ENCODE measurements at places on chromosomes 13 and 19.
A peak's percentile ranks its signal among the peaks of the same experiment; 100 is the strongest.

GRCh38 chr19:14699641-14700040, 9.8 kb downstream of the ZNF333 start:
- no peak for DNase-seq

- DNase-seq: no peak
These were observed 21.0 kb downstream of the VASP start for GRCh38 chr19:45528149-45528743.

- no peak for DNase-seq
These were observed 5.0 kb downstream of the PLIN5 start for GRCh38 chr19:4529924-4530522.

GRCh38 chr13:105969761-105970160, 565.7 kb downstream of the EFNB2 start:
- DNase-seq: no peak

GRCh38 chr19:16382775-16383543, 58.3 kb downstream of the KLF2 start:
- DNase-seq: no peak

- DNase-seq: no peak
These were observed 24.2 kb downstream of the PPP1R37 start for GRCh38 chr19:45117167-45117594.

DNA sequence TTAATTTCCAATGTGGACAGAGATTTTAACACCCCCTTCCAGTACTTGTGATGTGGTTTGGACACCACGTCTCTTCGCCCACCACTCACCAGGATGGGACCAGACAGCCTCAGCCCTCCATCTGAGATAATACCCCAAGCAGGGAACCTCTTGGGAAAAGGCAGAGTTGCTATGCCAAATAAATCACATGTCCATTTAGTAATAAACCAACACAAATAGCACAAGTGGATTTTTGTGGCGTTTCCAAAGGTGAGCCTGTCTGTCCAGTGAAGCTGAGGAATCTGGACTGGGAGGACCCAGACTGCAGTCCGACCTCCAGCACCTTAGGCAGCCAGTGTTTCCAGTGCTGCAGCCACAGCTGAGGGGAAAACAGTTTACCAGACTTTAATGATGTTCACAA, 34.1 kb upstream of the GAS6 start:
- no peak for DNase-seq

GRCh38 chr19:2084993-2085720, 11.0 kb downstream of the MOB3A start:
- DNase-seq: no peak

DNA sequence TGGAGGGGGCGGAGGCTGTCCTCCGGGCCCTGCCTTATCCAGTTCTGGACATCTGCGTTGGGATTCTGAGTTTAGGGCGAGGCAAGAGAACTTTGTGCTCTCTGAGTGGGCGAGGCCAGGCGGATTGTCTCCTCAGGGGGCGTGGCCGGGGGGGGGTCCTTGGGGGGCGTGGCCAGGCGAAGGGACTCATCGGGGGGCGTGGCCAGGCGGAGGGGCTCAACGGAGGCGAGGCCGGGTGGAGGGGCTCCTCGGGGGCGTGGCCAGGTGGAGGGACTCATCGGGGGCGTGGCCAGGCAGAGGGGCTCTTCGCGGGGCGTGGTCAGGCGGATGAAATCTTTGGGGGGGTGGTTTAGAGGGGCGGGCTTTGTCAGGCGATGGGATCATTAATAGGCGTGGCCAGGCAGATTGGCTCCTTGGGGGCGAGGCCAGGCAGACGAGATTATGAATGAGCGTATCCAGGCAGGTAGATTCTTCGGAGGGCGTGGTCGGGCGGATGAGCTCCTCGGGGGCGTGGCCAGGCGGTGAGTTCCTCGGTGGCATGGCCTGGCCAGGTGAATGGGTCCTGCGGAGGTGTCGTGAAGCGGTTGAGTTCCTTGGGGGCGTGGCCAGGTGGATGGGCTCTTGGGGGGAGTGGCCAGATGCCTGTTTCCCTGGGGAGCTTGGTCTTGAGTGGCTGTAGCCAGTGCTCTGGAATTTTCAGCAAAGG, 10.3 kb upstream of the CACNG7 start:
- DNase-seq: peak; percentile 69

- no peak for DNase-seq
These were observed 277.9 kb downstream of the ZNF536 start for GRCh38 chr19:30649934-30650614.

DNA sequence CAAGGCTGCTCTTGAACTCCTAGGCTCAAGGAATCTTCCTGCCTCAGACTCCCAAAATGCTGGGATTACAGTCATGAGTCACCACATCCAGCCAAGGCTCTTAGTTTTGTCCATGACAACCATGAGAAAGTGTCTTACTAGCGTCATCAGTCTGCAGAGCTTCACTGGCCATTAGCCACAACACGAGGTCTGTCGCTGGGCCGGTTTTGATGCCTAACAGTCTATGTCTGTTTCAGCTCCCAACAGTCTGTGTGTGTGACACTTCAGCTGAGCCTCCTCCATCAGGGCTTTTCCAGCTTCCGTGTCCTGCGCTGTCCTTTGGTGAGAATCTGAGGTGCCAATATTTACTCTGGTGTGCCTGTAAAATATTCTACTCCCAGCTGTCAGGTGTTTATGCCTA, 47.6 kb downstream of the CEP89 start:
- no peak for DNase-seq

DNA sequence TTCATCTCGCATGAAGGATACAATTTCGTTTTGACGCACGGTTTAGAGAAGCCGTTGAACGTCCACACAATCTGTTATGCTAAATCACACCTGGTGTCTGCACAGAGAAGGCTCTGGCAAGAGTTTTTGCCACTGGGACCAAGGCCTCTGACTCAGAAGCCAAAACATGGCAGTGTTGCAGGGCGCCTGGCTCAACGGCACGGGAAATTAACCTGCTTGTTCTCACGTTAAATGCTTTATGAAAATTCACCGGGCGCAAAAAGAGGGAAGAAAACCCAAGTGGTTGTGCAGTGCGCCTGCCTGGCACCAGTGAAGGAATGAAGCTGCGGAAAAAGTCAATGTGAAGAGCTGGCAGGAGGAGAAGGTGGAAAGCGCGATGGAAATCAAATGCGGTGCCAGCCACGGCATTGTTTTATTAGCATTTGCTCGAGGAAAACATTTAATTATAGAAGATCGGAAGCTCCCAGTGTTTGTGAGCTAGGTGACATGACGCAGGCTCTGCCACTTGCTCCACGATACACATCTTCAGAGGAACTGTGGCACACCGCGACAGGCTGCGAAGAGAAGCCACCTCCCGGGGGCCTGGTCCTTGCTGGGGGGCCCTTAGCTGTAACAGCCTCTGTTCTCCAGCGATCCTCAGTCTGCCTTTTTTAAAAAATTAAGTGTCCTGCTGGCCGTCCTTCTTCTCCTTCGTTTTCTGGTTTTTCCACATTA, 126.2 kb downstream of the ZIC5 start:
- no peak for DNase-seq

DNA sequence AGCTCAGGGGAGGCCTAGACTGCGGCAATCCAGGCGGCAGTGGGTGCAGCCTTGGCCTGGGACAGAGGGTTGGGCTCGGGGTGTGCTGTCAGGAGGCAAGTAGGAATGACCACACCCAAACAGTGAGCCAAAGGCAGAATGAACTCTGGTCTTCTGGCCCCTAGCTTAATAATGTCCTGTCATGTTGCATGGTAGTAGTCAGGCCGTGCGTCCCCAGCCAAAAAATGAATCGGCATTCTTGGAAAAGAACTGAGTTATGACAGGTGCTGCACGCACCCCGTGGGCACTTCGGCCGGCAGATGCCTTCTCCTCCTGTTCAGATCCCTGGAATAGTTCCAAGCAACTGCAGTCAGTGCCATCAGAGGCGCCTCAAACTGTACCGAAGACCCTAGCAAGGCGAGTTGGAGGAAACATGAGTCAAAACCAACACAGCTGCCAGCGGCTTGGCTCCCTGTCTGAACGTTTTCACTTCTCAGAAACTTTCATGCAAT, 55.9 kb downstream of the ATP7B start:
- no peak for DNase-seq

DNA sequence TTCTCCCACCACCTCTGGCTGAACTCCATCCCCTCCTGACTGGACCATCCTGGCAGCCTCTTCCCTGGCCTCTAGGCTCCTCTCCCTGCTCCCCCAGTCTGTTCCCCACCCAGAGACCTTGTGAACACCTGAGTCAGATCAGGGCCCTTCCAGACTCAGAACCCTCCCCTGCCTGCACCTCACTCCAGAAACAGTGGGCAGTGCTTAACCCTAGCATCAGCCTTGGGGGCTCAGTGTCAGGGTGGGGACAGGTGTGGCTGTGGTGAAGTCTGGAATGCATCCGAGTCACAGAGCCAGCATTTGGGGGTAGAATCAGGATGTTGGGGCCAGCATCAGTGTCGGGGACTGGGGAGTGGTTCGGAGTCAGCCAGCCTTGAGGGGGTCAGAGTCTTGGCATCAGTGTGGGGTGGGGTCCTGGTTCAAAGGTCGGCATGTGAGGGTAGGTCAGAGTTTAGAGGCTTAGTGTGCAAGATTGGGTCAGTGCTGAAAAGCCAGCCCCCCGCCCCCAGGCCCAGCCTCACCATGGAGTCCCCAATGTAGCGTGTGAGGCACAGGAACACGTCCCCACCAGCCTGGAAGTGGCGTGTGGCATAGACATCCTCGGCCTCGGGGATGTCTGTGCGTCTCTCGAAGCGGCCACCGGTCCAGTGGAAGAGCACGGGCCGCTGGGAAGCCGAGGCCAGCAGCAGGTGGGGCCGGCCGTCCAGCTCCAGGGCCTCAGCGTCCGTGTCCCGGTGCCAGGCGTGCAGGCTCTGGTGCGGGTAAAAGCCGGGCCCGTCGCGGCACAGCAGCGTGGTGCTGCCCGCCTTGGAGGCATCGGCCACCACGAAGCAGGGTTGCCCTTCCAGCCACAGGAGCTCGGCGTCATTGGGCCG, 8.9 kb downstream of the LGI4 start:
- DNase-seq: no peak

Data from NCI-H1048 (cell line).